ENCODE measurements at places on chromosomes 1 and 21. TPM values are rescaled to one million over a fixed set of nuclear protein-coding genes. Genes with fewer than 3 reads are reported as not detected.
A peak's percentile ranks its signal among the peaks of the same experiment; 100 is the strongest.

The CYP4B1 gene
- 17.2 TPM for total RNA-seq

The LSM10 gene
- 56.6 TPM for total RNA-seq

The OR2T27 gene
- total RNA-seq, result not detected

The CR1L gene
- total RNA-seq, result not detected

The STK40 gene
- 37.1 TPM for total RNA-seq

The KRTAP12-3 gene
- total RNA-seq, result not detected

The DMBX1 gene
- not detected for total RNA-seq

The FCER1A gene
- total RNA-seq, result 3.3 TPM

DNA sequence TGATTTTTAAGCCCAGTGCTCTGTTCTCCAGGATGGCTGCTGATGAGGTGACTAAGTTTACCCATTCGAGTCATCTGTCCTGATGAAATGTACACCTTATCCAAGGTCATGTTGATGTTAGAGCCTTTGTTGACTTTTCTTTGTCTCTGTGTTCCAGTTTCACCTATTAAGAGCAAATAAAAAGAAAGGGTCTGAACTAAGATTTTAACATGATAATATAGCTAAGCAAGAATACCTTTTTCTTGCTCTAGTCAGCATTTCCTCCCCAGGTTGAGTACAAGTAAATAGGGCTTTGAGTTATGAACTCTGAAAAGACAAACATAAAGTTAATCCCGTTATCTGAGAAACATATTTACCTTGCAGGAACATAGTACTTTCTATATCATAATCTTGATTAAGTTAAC, 52.1 kb upstream of the GPR88 start:
- no peak overlapping the region for H3K4me3 ChIP-seq
- no peaks in the 10 kb centered on the region for H3K36me3 ChIP-seq
- no peak overlapping the region for H3K27ac ChIP-seq
- H3K27me3 ChIP-seq, result no peaks in the 10 kb centered on the region

DNA sequence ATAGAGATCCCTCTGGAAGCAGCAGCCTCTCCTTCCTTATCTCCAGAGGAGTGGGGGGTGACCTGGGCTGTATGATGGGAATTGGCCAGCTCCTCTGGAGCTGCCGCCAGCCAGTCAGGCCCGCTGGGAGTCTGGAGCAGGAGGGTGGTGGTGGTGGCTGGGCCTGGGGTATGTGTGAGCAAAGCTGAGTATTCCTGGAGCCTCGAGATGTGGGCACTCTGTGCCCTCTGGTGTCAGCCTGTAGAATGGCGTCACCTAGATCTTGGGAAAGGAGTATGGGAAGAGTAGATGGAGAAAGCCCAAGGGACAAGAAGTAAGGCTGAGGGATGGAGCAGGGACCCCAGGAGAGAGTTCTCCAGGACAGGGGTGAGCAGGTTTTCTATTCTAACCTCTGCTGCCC, 16.0 kb downstream of the VANGL2 start:
- no peaks in the 10 kb centered on the region for H3K4me1 ChIP-seq
- no peak overlapping the region for H3K27ac ChIP-seq
- DNase-seq, result no peak
- H3K27me3 ChIP-seq, result no peaks in the 10 kb centered on the region

GRCh38 chr21:41419921-41420862, 5.8 kb upstream of the MX1 start:
- peak; percentile 92 for DNase-seq
- H3K36me3 ChIP-seq, result no peaks in the 10 kb centered on the region
- peaks cover 7% of the 10 kb centered on the region for H3K4me1 ChIP-seq
- H3K4me3 ChIP-seq, result peak overlapping the region; percentile 67

DNA sequence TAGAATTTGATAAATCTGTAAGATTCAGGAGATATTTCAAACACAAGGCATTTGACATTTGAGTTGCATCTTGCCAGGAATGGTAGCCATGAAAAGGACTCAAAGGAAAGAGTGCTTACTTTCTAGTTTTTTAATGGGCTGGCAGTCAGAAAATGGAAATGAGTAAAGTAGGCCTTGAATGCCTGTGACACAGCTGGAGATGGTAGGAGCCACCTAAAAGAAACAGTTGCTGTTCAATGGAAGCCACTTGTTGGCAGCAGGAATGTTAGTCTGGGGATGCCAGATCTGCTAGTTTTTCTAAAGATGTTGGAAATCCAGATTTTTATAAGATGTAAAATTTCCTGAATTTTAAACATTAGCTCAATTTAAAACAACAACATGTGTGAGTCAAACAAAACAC, 43.6 kb downstream of the CACHD1 start:
- peak overlapping the region; percentile 17 for H3K4me3 ChIP-seq
- no peaks in the 10 kb centered on the region for H3K36me3 ChIP-seq
- no peaks in the 10 kb centered on the region for H3K27me3 ChIP-seq

DNA sequence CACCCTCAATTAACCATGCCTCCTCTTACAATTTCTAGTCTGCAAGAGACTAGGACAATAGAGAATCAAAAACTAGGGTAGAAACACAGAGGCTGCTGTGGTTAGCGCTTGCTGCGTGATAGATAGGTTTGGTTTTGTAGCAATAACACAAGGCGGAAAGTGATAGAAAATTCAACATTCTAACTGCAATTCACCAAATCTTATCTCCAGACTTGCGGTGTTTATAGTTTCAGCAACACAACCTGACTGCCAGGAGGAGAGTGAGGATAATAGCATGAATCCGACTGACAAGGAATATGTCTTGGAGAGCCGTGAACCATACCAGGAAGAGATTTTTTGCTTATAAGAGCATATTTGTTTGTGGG, 30.7 kb upstream of the IFNAR2 start:
- H3K4me3 ChIP-seq, result no peak overlapping the region
- H3K27me3 ChIP-seq, result no peaks in the 10 kb centered on the region
- no peaks in the 10 kb centered on the region for H3K4me1 ChIP-seq
- peak overlapping the region; percentile 50 for H3K27ac ChIP-seq

DNA sequence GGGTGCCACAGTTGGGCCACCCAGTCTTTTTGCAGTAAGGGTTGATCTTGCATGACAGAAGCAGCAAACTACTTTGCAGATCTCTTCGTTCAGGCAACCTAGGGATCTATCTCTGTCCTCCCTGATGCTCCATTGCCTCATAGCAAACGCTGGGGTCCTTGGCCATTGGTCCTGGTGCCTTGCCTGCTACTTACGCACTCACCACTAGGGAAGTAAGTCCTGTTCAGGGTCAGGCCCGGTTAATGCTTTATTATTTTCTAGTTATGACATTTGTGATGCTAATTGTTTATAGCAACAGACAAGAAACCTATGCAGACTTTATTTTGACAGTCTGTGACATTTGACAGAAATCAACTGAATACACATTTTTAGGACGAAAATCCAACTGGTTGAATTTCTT, 326.5 kb upstream of the FMN2 start:
- H3K4me3 ChIP-seq, result no peak overlapping the region
- H3K4me1 ChIP-seq, result no peaks in the 10 kb centered on the region
- no peaks in the 10 kb centered on the region for H3K27me3 ChIP-seq
- DNase-seq, result no peak
- no peak overlapping the region for H3K27ac ChIP-seq
- H3K36me3 ChIP-seq, result no peaks in the 10 kb centered on the region

GRCh38 chr1:178606839-178607238, 93.9 kb downstream of the TEX35 start:
- H3K36me3 ChIP-seq, result no peaks in the 10 kb centered on the region
- H3K4me3 ChIP-seq, result no peak overlapping the region
- H3K4me1 ChIP-seq, result no peaks in the 10 kb centered on the region
- DNase-seq, result no peak
- H3K27me3 ChIP-seq, result no peaks in the 10 kb centered on the region

DNA sequence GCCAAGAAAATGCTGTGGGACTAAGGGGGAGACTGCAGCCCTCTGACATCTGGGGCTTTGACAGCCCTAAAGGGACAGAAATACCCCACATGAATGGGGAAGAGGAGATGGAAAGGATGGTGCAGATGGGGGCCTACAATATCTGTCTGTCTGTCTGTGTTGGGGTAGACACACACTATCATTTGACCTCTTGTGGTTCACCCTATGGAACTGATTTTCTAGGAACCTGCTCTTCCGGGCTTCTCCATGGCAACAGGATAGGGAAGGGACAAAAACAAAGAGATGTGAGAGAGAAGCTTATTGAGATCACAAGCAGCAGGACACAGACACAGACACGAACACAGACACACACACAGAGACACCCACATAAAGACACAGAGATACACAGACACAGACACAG, 17.1 kb downstream of the KIF21B start:
- no peaks in the 10 kb centered on the region for H3K4me1 ChIP-seq
- no peaks in the 10 kb centered on the region for H3K36me3 ChIP-seq
- no peak for DNase-seq
- no peak overlapping the region for H3K4me3 ChIP-seq

GRCh38 chr1:236702791-236703394, 16.6 kb downstream of the ACTN2 start:
- H3K4me3 ChIP-seq, result no peak overlapping the region
- H3K27me3 ChIP-seq, result peaks cover 47% of the 10 kb centered on the region
- no peak for DNase-seq
- H3K36me3 ChIP-seq, result no peaks in the 10 kb centered on the region
- H3K4me1 ChIP-seq, result peaks cover 13% of the 10 kb centered on the region

DNA sequence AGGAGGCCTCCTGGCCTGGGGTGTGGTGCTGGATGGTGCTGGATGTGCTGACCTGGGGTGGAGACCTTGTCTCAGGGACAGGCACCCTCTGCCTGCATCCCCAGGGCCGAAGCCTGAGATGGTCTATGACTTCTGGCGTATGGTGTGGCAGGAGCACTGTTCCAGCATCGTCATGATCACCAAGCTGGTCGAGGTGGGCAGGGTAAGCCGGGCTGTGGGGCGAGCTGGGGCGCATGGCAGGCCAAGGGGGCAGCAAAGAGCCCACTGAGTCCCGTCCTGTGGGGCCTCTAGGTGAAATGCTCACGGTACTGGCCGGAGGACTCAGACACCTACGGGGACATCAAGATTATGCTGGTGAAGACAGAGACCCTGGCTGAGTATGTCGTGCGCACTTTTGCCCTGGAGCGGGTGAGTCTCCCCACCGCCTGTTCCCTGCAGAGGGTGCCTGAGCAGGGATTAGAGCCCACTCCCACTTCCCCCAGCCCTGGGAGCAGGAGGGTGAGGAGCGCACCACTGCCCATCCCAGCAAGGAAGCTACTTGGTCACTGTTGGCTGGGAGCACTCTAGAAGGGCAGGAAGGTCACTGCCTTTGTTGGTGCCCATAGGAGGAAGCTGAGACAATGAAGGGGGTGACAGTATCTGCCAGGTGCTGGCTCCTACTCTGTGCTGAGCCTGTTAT, 75.2 kb downstream of the PTPRU start:
- DNase-seq, result peak; percentile 36
- H3K4me1 ChIP-seq, result no peaks in the 10 kb centered on the region
- no peaks in the 10 kb centered on the region for H3K36me3 ChIP-seq
- no peak overlapping the region for H3K4me3 ChIP-seq
- H3K27me3 ChIP-seq, result no peaks in the 10 kb centered on the region

DNA sequence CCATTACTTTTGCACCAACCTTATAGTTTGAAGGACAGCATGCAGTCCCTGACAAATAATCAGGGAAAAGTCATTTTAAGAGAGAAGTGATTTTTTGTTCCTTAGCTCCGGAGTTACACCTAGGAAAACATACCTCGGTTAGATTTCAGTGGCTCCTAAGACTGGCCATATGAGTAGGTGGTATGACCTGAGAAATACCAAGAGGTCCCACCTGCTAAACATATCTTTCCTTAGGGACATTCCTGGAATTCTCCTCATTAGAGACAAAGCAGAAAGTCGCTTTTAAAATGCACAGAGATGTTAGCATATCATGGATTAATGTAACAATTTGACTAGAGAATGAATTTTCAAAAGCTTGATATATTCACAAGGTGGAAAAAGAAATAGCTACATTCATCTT, 84.2 kb upstream of the RNPC3 start:
- no peaks in the 10 kb centered on the region for H3K4me1 ChIP-seq
- no peak for DNase-seq
- no peak overlapping the region for H3K27ac ChIP-seq
- no peaks in the 10 kb centered on the region for H3K27me3 ChIP-seq
- no peaks in the 10 kb centered on the region for H3K36me3 ChIP-seq

DNA sequence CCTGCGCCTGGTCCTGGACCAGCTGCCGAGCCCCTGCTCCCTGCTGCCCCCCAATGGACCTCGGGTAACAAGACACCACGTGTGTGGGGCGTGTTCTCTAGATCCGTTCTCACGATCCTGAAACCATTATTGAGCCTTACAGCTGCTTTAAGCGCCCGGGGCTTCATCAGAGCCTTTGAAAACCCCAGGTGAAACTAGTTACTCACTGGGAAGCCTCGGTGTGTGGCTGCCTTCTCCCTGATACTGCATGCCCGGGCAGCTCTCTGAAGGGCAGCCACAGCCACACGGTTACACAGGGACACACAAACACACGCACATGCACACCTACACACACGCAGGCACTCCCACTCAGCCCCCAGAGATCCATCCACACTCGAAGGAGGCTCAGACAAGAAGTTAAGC, 5.3 kb downstream of the HES2 start:
- no peaks in the 10 kb centered on the region for H3K4me1 ChIP-seq
- no peak overlapping the region for H3K27ac ChIP-seq
- H3K4me3 ChIP-seq, result no peak overlapping the region

- H3K4me3 ChIP-seq, result no peak overlapping the region
- no peak overlapping the region for H3K27ac ChIP-seq
- H3K27me3 ChIP-seq, result no peaks in the 10 kb centered on the region
- H3K36me3 ChIP-seq, result no peaks in the 10 kb centered on the region
- H3K4me1 ChIP-seq, result no peaks in the 10 kb centered on the region
- no peak for DNase-seq
Observed at GRCh38 chr1:92065042-92065441, 10.2 kb downstream of the SETSIP start.

- H3K27me3 ChIP-seq, result no peaks in the 10 kb centered on the region
- peak overlapping the region; percentile 84 for H3K27ac ChIP-seq
- no peak for DNase-seq
- H3K36me3 ChIP-seq, result no peaks in the 10 kb centered on the region
Observed at GRCh38 chr1:9302745-9303524, 10.2 kb downstream of the SPSB1 start.

DNA sequence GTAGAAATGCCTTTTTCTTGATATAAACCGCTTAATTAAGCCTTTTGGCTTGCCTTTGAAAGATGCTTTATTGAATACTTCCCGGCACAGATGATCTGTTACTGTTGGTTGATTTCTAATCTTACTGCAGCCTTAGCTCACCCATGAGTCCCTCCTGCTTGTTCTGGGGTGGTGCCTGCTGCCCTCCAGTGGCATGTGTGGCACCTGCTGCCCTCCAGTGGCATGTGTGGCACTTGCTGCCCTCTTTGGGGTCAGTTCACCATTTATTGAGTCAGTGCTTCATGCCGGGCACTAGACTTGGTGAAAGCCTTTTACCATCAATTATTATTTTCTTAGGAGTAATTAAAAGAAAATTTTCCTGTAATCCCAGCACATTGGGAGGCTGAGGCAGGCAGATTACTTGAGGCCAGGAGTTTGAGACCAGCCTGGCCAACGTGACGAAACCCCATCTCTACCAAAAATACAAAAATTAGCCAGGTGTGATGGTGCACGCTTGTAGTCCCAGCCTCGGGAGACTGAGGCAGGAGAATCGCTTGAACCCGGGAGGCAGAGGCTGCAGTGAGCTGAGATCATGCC, 54.3 kb downstream of the ADARB1 start:
- no peaks in the 10 kb centered on the region for H3K27me3 ChIP-seq
- no peaks in the 10 kb centered on the region for H3K36me3 ChIP-seq
- peak; percentile 87 for DNase-seq
- peaks cover 83% of the 10 kb centered on the region for H3K4me1 ChIP-seq

GRCh38 chr1:206578068-206578977, 33.9 kb downstream of the EIF2D start:
- no peaks in the 10 kb centered on the region for H3K4me1 ChIP-seq
- no peak overlapping the region for H3K4me3 ChIP-seq
- no peaks in the 10 kb centered on the region for H3K27me3 ChIP-seq
- no peaks in the 10 kb centered on the region for H3K36me3 ChIP-seq

Measured in sigmoid colon (tissue), 7 donors.